ENCODE measurements at places on chromosomes 2 and 18.

DNA sequence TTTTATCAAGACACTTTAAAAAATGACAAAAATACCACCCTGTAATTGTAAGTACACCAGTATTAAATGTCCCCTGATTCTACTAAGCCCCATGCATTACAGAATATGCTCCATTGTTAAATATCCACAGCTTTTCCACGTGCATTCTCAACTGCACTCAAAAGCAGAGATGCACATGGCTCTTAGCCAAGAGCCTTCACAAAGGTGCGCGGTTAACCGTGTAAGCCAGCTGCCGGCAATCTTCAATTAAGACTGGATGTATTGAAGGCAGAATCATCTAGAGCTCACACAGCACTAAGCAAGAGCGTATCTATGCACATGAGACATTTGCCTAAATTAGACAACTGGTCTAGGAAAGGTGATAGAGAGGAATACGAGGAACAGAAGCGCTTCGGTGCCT is 278.3 kb downstream of the NAPG start:
- DNase-seq = no peak

DNA sequence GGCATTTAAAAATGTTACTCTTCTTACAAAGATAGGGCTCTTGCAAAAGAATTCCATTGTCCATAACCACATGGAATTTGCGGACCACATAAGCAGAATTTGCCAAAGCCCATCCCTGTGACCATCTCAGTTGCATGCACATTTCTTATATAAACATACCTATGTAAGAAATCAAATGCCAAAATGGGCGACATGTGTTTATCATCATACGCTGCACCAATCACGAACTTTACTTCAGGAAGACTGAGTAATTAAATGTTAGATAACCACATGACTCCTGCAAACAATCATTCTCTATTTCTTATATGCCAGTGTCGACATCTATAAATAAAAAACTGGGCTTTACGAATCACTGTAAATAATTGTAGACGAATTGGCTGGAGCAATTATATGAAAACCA is 186.1 kb upstream of the RBMS1 start:
- DNase-seq = no peak

DNA sequence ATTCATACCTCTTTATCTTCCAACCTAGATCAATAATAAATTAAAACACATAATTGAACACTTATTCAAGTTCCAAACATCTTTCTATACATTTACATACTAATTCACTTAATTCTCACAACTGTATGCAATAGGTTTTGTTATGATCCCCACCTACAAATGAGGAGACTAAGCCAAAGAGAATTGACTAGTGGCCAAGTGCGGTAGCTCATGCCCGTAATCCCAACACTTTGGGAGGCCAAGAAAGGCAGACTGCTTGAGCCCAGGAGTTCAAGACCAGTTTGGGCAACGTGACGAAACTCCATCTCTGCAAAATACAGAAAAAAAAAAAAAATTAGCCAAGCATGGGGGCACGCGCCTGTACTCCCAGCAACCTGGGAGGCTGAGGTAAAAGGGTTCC is 36.8 kb downstream of the KCNG3 start:
- DNase-seq = peak; percentile 20

DNA sequence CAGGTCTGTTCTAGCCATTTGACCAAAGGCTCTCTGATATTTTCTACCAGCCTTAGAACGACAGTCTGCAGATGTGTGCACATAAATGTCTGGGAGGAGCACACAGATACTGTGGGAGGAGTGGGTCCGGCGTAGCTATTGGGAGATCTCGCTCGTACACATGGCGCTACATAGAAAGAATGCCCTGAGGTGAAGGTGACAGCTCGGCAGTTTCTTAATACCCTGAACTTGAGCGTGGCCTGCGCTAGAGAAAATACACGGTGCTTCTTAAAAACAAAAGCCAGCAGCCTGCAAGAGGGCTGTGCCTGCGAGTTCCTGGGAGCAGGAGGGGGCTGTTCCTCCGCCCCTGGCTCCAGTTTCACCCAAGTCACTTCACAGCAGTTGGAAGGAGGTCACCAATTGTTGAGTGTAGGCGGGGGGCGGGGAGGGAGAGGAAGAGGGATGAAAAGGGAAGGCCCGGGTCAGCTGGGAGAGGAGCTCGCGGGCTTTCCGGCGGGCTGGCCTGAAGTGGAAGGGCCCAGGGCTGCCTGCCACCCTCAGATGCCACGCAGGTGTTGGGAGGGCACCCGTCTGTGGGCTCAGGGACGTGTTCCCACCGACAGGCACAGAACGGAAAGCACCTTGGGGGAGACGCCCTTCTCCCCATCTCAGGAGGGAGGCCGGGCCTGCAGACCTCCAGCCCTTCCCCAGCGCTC is 124.7 kb upstream of the ZNF516 start:
- DNase-seq = peak; percentile 21

DNA sequence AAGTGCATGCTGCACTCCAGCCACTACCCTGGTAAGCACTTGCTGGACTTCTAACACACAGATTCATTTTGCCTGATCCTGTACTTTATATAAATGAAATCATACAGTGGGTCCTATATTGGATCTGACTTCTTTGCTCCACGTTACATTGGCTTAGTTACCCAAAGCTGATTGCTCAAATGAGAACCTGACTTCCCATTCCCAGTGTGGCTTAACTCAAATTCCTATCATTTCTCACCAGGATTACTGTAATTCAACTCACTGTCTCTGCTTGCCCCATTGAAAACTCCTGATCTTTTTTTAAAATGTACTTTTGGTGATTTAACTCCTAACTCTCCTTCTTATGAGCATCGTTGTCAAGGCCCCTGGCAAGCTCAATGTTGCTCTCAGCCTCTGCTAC is 1.4 kb downstream of the RSAD2 start:
- DNase-seq = no peak

DNA sequence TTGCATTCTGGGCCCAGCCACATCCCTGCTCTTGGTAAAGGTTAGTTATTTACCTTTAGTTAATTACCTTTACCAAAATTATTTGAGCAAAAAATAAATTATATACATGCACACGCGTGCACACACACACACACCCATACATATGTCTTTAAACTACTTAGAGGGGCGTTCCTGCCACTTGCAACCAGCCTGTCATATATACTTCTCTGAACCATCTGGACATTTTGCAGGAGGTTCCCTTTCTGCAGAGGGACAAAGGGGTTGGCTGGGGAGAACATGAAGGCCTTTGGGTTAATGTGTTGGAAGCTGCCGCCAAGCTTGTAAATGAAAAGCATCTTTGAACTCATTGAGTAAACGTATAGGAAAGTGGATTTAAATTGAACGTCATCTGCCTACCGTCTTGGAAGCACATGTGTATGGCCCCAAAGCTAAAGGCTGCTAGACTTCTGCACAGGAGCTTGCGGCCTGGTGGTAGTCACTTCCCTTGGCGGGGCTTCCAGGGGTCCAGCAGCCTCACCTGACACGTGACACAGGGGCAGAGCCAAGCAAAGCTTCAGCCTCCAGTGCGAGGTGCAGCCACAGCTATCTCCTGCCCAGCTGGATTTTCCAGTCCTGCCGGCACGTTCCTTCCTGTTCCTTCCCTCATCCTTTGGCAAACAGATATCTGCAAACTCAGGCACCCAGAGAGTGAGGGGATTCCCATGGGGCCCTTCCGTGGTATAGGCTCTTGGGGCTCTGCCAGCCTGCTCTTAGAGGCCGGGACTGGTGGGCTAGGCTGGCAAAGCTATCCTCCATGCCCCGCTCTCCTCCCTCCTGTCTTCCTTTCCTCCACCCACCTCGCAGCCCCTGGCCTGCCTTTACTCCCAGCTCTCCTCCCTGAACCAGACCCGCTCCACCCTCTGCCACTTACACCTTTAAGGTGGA is 46.1 kb downstream of the SERTAD2 start:
- no peak for DNase-seq

DNA sequence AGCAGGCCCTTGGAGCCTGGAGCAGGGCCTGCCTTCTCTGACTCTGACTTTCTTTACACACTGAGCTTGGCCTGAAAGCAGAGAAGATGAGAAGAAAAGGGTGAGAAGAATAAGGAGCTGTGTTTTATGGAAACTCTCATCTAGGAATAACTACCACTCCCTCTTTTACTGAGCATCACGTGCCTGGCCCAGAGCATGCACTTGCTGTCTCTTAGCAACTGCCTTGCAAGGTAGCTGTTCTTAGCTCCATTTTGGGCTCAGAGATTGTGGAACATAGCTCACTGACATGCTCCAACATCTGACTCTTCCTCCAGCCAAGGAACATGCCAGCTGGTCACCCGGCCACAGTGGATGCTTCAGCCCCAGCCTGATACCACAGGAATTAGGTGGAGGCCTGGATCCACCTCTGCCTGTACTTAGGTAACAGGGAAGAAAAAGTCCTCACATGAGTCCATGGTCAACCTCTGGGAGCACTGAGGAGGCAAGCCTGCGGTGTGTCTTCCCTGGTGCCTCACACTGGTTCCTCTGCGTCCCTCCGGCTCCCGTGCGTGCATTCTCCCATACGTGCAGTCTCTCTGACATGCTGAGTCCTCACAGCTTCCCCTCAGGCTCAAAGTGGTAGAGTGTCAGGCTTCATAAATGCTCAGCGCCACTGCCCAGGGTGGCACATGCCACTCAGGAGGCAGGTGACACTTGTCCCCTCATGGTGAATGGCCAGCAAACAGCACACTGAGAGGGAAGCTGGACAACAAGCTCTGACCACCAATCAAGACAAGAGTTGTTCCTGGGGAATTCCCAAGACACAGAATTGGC is 35.7 kb downstream of the AMER3 start:
- DNase-seq = no peak

Data from HEK293T (cell line).